ENCODE measurements at places on chromosomes 16 and 17.

- DNase-seq: peak; percentile 93
Measured at GRCh38 chr17:8151641-8152111, 528 bp downstream of the PER1 start.

DNA sequence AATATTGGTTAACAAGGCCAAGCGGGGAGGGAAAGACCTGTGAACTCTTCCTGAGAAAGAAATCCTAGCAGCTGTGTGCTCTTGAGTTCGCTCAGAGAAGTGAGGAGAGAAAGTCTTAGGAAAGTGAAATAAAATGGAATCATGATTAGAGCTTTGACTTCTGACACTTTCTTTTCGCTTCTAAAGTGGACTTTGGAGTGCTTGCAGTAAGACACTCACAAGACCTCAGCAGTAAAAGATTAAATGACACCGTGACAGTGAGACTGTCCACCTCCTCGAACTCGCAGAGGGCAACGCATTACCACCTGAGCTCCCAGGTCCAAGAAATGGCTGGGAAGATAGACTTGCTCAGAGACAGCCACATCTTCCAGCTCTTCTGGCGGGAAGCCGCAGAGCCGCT, 71.2 kb downstream of the RNF213 start:
- no peak for DNase-seq

- DNase-seq: no peak
Measured at GRCh38 chr17:21549107-21549687, 143.1 kb upstream of the KCNJ18 start.

DNA sequence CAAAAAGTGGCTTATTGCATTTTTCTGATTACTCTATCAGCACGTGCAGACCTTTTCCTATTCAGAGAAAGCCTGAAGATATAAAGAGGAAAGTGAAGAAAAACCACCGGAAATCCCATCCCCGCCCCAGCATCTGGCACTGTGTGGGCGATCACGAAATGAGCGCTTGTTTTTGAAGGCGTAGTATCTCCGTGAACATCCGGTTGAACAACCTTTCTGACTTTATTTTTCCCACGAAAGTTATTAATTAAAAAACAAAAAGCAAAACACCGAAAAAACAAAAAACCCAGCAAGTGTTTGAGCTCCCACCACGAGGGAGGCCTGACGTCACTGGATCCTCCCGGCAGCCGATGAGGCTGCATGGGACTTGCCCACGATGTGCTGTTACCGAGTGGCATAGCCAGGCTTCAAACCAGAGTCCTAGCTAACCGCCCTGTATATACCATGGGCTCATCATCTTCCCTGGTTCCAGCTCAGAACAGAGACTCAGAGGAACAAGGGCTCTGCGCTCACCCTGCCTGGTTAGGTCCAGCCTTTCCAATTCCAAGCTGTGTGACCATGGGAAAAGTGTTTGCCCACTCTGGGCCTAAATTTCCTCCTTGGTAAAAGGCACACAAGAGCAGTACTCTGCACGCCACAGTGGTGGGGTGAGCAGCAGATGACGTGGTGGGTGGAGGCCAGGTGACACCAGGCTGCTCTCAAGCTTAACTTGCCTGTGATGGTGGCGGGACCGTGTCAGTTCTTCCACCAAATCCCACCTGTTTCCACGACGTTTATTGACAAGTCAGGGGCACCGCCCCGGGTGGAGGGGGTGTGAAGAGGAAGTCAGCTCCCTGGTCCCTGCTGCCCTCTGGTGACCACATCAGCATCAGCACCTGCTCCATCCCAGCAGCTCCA, 34.3 kb upstream of the IL21R start:
- DNase-seq: peak; percentile 94

GRCh38 chr16:66924527-66925321, 611 bp downstream of the RRAD start:
- peak; percentile 92 for DNase-seq

GRCh38 chr17:14719942-14720341, 419.1 kb downstream of the HS3ST3B1 start:
- DNase-seq: no peak

DNA sequence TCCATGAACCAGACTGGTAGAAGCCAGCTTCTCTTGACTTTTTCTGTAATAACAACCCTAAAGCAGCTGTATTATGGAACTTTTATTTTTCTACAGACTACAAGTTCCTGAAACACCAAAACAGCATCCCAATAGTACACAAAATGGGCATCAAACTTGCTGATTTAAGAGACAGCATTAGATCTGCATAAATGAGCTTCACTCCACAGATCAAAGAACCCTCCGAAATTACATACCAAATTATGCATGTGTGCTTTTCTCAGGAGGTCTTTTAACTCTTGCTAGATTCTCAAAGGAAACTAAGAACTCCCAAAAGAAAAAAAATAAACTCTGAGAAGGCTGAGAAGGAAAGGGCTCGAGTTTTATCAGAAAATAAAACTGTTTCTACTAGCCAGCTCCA, 12.3 kb downstream of the UBE2G1 start:
- no peak for DNase-seq

DNA sequence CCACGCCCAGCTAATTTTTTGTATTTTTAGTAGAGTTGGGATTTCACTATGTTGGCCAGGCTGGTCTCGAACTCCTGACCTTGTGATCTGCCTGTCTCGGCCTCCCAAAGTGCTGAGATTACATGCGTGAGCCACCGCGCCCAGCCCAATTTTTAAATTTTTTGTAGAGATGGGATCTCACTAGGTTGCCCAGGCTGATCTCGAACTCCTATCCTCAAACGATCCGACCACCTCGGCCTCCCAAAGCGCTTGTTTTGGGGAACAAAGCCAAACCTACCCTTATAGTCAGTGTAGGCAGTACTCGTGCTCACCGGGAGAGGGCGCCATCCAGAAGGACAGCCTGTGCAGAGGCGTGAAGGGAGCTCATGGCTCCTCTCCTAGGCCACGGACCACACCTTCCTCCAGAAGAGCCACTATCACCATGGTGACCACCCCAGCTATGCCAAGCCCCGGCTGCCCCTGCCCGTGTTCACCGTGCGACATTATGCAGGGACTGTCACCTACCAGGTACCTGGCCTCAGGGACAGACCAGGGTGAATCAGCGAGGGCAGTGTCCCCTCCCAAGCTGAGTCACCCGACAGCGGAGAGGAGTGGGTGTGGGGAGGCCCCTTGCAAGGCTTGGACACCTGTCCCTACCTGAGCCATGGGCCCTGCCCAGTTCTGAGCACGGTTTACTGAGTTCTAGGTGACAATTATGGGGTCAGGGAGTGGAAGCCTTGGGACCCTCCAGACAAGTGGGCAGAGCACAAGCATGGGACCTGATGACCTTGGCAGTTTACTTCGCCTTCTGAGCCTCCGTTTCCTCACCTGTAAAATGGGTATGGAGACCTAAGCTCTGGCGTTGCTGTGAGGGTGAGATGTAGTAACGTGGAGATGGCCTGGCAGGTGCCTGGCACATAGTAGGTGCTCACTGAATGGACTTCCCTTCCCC, 13.7 kb downstream of the MYO15B start:
- DNase-seq: no peak

GRCh38 chr16:65782611-65783600, 583.6 kb upstream of the CDH5 start:
- DNase-seq: peak; percentile 93

- no peak for DNase-seq
Measured at GRCh38 chr17:34306466-34306865, 12.8 kb upstream of the CCL8 start.

- DNase-seq: no peak
Measured at GRCh38 chr17:7959503-7960253, 27.7 kb downstream of the CNTROB start.

GRCh38 chr17:79114458-79115301, 40.1 kb downstream of the ENGASE start:
- no peak for DNase-seq

DNA sequence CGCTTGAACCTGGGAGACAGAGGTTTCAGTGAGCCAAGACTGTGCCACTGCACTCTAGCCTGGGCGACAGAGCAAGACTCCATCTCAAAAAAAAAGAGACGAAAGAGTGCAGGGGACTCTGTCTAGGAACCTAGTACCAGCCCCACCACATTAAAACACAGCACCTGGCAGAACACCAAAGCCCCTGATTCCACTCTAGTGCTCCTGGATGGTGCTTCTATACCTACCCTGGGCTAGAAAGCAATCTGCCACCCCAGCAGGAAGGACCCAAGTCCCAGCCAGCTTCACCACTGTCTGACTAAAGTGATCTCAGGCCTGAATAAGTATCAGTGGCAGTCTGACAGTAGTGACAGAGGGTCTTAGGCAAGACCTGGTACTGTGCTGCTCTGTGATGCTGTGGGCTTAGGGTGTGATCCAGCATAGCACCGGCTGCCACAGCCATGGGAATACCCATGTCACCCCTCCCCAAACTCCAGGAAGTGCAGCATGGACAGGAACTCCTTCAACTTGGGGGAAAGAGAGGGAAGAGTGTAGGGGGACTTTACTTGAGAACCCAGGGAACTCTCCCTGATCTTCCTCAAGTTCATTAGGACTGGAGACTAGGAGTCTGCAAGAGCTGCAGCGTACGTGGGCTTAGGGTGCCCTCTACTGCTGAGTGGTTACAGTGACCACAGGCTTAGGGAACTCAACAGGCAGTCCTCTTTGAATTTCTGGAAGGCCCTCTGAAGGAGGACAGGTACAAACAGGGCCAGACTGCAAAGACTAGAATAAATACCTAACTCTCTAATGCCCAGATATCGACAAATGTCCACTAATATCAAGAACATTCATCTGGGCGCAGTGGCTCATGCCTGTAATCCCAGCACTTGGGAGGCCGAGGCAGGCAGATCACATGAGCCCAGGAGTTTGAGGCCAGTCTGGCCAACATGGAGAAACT, 30.0 kb upstream of the RNF43 start:
- DNase-seq: peak; percentile 67

- DNase-seq: peak; percentile 94
Measured at GRCh38 chr17:7440834-7441195, 1.5 kb downstream of the FGF11 start.

GRCh38 chr17:72069586-72070202, 51.1 kb upstream of the SOX9 start:
- no peak for DNase-seq

- DNase-seq: peak; percentile 87
Measured at GRCh38 chr16:68377667-68378393, 67.0 kb downstream of the PRMT7 start.

GRCh38 chr17:41835214-41835799, 725 bp downstream of the NT5C3B start:
- DNase-seq: no peak

GRCh38 chr17:32746698-32747097, 130.2 kb downstream of the MYO1D start:
- no peak for DNase-seq

DNA sequence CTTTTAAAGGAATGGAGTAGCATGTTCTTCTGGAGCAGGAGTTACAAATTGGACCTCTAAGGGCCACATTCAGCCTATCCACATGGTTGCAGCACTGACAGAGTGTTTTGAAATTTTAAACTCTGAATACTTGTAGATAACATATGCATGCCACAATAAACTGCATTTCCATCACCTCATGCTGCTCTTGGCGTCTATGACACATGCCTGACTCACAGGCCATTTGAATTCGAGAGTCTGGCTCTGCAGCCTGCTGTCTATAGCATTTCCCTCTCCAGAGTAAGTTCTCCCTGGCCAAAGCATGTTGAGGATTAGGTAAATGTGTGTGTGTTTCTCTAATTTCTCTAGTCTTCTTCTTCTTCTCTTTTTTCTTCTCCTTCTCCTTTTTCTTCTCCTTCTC, 28.7 kb upstream of the MYOCD start:
- peak; percentile 74 for DNase-seq

- DNase-seq: no peak
Measured at GRCh38 chr16:81987706-81988105, 23.6 kb downstream of the SDR42E1 start.

GRCh38 chr17:9002606-9003354, 18.5 kb upstream of the NTN1 start:
- DNase-seq: peak; percentile 84

GRCh38 chr16:68227850-68228553, 7.9 kb downstream of the ESRP2 start:
- no peak for DNase-seq

DNA sequence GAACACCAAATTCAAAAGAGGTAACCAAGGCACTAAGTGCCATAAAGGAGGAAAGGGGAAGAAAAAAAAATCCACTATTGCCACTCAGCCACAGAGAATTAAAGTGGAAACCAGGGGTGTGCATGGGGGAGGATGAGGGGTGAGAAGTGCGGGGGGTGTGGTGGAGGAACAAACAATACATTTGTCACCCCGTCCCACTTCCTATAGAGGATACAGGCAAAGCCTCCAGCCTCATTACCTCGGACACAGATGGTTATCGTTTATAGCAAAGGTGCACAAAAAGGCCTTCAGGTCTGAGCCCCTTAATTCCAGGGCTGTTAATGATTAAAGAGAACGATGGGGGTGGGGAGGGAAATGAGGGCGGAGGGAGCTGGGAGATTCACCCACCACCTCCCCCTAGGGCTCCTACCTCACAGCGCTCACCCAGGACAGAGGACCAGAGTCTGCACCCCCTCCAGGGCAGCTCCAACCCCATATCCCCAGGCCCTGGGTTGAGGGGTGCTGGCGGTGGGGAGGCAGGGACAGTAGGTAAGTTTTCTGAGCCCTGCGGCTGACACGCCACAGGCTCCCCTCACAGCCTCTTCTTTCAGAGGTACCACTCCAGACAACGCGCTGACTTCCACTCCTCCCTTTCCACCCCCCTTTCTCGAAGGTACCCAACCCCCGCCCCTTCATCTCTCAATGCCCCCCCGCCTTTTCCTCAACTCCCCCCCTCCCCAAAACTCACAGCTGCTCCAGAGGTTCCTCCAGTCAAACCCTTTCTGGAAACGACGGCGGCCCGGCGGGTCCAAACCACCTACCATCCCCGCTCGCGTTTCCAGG, 470 bp downstream of the DCUN1D3 start:
- peak; percentile 46 for DNase-seq

GRCh38 chr17:11719856-11720255, 121.6 kb downstream of the DNAH9 start:
- no peak for DNase-seq

GRCh38 chr16:47320546-47321310, 140.1 kb downstream of the ITFG1 start:
- DNase-seq: no peak

GRCh38 chr16:72858665-72859493, 189.0 kb downstream of the ZFHX3 start:
- DNase-seq: peak; percentile 83

DNA sequence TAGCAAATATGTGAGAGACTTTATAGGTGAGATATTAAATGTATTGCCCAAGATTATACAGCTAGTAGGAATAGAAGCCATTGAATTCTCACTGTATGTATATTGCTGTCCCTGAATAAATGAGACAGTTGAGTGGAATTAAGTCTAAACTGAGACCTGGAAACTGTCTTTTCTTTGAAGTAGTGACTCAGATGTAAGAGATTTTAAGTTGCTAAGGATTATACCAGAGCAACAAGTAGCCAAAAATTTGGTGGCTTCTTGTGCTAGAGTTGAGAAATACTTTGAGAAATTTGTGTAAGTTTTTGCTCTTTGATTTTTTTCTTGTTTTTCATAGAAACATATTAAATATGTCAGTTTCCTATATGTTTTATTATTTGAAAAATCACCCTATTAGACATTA, 58.7 kb downstream of the TANC2 start:
- no peak for DNase-seq

- peak; percentile 14 for DNase-seq
Measured at GRCh38 chr17:4098521-4099209, 44.2 kb downstream of the ZZEF1 start.

Measured in osteoblast (primary cell).